ENCODE measurements at places on chromosomes 7 and 10. TPM values are rescaled to one million over a fixed set of nuclear protein-coding genes. Genes with fewer than 3 reads are reported as not detected.

GRCh38 chr7:25885057-25885576 is 266.9 kb upstream of the NFE2L3 start:
- H3K4me3 ChIP-seq = no peak overlapping the region
- no peaks in the 10 kb centered on the region for H3K4me1 ChIP-seq
- no peak overlapping the region for H3K27ac ChIP-seq
- no peak for DNase-seq
- peaks cover 7% of the 10 kb centered on the region for H3K27me3 ChIP-seq
- no peaks in the 10 kb centered on the region for H3K36me3 ChIP-seq

GRCh38 chr10:28381903-28382347 is 79.1 kb upstream of the MPP7 start:
- H3K27me3 ChIP-seq = peaks cover 4% of the 10 kb centered on the region
- peak; percentile 81 for DNase-seq
- no peak overlapping the region for H3K27ac ChIP-seq

DNA sequence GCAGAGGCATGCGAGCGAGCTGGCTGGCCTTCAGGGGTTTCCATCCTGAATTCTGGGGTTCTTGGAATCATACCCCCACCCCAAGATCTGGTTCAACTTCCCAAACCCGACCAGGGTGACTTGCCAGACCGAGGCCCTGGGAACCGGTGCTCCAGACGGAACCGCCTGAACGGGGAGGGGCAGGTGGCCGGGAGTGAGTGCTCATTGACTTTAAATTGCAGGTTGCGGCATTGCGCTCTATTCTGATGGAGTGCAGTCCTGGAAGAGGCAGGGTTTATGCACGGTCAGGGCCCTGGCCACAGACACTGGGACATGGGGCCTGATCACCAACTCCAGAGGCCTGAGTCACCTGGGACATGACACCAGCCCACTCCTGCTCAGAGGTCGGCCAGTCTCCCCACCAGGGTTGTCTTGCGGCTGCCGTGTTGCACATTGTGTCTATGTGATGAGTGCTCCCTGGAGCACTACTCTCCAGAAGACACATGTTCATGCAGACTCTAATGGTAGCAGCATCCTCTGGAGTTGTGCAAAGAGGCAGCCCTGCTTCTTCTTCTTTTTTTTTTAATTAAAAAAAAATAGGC is 5.8 kb upstream of the DDIT4 start:
- peaks cover 5% of the 10 kb centered on the region for H3K4me1 ChIP-seq
- no peak overlapping the region for H3K4me3 ChIP-seq
- no peak for DNase-seq
- H3K27me3 ChIP-seq = peaks cover 4% of the 10 kb centered on the region
- no peaks in the 10 kb centered on the region for H3K36me3 ChIP-seq

DNA sequence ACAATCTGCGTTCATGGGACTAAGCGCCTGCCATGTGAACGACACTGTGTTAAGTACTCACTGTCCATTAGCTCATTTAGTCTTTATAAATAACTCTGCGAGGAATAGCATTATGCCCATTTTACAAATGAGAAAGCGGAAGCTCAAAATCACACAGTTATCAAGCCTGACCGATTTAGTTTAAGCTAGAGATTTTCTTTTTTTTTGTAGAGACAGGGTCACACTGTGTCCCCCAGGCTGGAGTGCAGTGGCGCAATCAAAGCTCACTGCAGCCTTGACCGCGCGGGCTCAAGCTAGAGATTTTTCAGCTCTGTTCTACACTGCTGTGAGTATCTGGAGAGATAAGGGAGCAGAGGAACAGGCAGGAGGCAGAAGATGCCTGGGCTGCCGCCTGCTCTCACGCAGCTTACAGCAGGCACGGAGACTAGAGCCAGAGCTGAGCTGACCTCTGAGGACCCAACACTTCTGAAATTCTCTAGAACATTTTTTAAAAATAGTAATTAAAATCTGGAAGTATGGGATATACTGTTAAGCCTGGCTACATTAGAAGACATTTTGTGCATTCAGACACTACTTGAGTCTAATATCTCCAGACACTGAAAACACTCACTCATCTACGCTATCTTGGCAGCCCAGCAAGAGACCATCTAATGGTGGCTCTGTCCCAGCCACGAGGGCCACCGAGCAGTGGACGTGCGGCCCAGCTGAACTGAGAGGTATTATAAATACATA is 38.7 kb downstream of the GNA12 start:
- no peak for DNase-seq
- H3K27me3 ChIP-seq = no peaks in the 10 kb centered on the region
- H3K27ac ChIP-seq = no peak overlapping the region
- H3K36me3 ChIP-seq = no peaks in the 10 kb centered on the region
- H3K4me1 ChIP-seq = peaks cover 33% of the 10 kb centered on the region
- no peak overlapping the region for H3K4me3 ChIP-seq

GRCh38 chr7:112882991-112883390 is 92.8 kb upstream of the TMEM168 start:
- no peak for DNase-seq
- H3K27me3 ChIP-seq = no peaks in the 10 kb centered on the region
- no peaks in the 10 kb centered on the region for H3K4me1 ChIP-seq
- no peak overlapping the region for H3K27ac ChIP-seq
- H3K36me3 ChIP-seq = no peaks in the 10 kb centered on the region

- peaks cover 2% of the 10 kb centered on the region for H3K27me3 ChIP-seq
- no peak overlapping the region for H3K27ac ChIP-seq
- no peaks in the 10 kb centered on the region for H3K4me1 ChIP-seq
- H3K36me3 ChIP-seq = no peaks in the 10 kb centered on the region
These were observed 4.3 kb upstream of the TRPV6 start for GRCh38 chr7:142889816-142890215.

DNA sequence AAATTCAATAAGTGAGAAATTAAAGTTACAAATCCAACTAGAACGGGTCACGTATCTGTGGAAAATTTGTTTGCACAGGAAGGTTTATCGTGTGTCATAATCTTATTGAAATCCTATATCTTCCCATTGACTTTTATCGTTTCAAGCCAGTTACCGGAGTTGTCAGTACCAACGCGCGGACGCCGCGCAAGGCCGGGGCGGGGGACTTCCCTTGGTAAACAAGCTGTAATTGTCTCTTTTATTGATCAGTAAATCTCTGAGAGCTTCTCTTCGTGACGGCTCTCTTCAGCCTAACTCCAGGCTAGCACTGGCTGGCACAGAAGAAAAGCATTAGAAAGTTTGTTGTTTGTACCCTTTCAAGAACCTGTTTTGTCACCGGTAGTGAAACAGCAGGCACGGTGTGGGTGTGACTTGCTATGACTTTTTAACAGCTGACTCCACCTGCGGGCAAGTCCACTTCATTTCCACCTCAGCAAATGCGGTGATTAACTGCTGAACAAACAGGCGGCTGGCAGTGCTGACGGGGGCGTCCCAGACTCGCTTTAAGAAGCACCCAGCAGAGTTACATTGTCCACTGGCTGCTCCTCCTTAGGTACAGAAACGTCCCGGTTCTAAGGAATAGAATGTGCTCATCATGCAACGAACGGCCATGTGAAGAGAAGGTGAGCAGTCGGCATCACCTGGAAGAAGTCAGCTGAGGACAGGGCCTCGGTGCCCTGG is 215.8 kb downstream of the MAD1L1 start:
- DNase-seq = no peak
- no peak overlapping the region for H3K4me3 ChIP-seq
- H3K4me1 ChIP-seq = peaks cover 27% of the 10 kb centered on the region
- H3K36me3 ChIP-seq = no peaks in the 10 kb centered on the region

- no peak overlapping the region for H3K27ac ChIP-seq
- H3K27me3 ChIP-seq = peaks cover 7% of the 10 kb centered on the region
- H3K4me1 ChIP-seq = no peaks in the 10 kb centered on the region
- no peak overlapping the region for H3K4me3 ChIP-seq
These were observed 163.9 kb downstream of the USP6NL start for GRCh38 chr10:11447586-11447985.

- no peak overlapping the region for H3K4me3 ChIP-seq
- H3K36me3 ChIP-seq = no peaks in the 10 kb centered on the region
- DNase-seq = peak; percentile 2
- no peak overlapping the region for H3K27ac ChIP-seq
These were observed 312.4 kb upstream of the CDC14C start for GRCh38 chr7:48611993-48612392.

GRCh38 chr7:129438839-129439651 is 4.8 kb downstream of the STRIP2 start:
- peaks cover 2% of the 10 kb centered on the region for H3K36me3 ChIP-seq
- H3K4me1 ChIP-seq = peaks cover 14% of the 10 kb centered on the region
- H3K27me3 ChIP-seq = no peaks in the 10 kb centered on the region
- DNase-seq = peak; percentile 69
- peak overlapping the region; percentile 50 for H3K27ac ChIP-seq

GRCh38 chr7:149727053-149727898 is 46.1 kb downstream of the ZNF467 start:
- H3K4me3 ChIP-seq = no peak overlapping the region
- no peaks in the 10 kb centered on the region for H3K27me3 ChIP-seq
- DNase-seq = no peak
- H3K36me3 ChIP-seq = peaks cover 6% of the 10 kb centered on the region
- H3K27ac ChIP-seq = no peak overlapping the region

GRCh38 chr7:30594048-30594539 is 584 bp upstream of the GARS1 start:
- H3K36me3 ChIP-seq = peaks cover 7% of the 10 kb centered on the region
- DNase-seq = no peak
- H3K4me3 ChIP-seq = peak overlapping the region; percentile 82
- H3K4me1 ChIP-seq = peaks cover 14% of the 10 kb centered on the region

DNA sequence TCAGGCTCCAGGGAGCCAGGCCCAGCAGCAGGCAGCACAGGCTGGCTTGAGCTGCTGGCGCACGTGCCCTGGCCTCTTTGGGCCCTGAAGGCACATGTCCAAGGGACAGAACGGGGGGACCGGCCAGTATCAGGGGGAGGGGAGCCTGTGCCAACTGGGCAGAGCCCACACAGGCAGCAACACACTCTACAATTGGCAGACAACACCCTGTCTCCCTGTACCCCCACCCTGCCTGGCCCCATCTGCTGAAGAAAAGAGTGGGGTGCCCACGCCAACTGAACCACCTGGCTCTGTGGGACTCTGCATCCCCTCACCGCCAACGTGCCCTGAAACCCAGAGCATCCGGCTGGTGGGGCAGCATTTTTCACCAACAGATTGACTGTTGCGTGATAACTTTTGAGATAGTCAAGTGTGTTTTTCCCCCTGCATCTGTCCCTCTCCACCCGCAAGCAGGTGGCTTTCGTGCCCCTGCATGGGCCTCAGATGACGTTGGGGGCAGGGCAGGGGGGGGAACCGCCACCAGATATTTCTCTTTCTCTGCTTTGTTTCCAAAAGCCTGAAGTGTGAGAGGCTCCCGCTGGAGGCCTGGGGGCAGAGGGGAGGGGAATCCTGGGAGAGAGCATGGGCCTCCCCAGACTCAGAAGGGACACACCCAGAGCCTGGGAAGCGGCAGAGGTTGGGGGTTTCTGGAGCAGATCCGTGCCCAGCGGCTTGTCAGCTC is 21.8 kb downstream of the SLIT1 start:
- no peaks in the 10 kb centered on the region for H3K4me1 ChIP-seq
- H3K27me3 ChIP-seq = peaks cover 6% of the 10 kb centered on the region
- no peak overlapping the region for H3K4me3 ChIP-seq
- DNase-seq = no peak

- peaks cover 3% of the 10 kb centered on the region for H3K36me3 ChIP-seq
- no peak overlapping the region for H3K4me3 ChIP-seq
- no peak overlapping the region for H3K27ac ChIP-seq
- H3K4me1 ChIP-seq = peaks cover 23% of the 10 kb centered on the region
- H3K27me3 ChIP-seq = no peaks in the 10 kb centered on the region
These were observed 55.3 kb downstream of the SVIL start for GRCh38 chr10:29579455-29579970.

GRCh38 chr10:52226197-52226847 is 87.8 kb upstream of the DKK1 start:
- no peak overlapping the region for H3K4me3 ChIP-seq
- no peaks in the 10 kb centered on the region for H3K4me1 ChIP-seq
- no peaks in the 10 kb centered on the region for H3K27me3 ChIP-seq
- H3K36me3 ChIP-seq = no peaks in the 10 kb centered on the region
- H3K27ac ChIP-seq = no peak overlapping the region
- peak; percentile 46 for DNase-seq

DNA sequence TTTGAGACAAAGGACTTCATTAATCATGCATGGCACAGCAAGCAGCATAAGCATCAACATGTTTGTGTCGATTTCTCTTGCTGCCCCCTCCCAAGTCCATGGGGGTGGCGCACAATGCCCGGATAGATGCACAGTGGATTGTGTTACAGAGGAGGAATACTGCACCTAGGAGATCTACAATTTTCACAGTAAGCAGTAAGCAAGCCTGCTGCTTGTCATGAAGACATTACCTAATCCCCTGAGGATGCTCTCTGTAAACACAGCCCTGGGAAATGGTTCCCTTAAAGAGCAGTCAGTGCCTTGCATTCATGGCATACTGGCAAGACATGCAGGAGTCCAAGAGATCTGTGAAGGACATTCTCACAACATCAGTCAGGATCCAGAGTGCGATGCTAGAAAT is 137.7 kb downstream of the ETV1 start:
- DNase-seq = peak; percentile 71
- no peak overlapping the region for H3K27ac ChIP-seq
- no peaks in the 10 kb centered on the region for H3K36me3 ChIP-seq
- no peak overlapping the region for H3K4me3 ChIP-seq

GRCh38 chr10:62413048-62413447 is 38.9 kb downstream of the ZNF365 start:
- H3K27ac ChIP-seq = no peak overlapping the region
- DNase-seq = no peak
- no peaks in the 10 kb centered on the region for H3K4me1 ChIP-seq
- no peak overlapping the region for H3K4me3 ChIP-seq
- no peaks in the 10 kb centered on the region for H3K27me3 ChIP-seq

- H3K27me3 ChIP-seq = no peaks in the 10 kb centered on the region
- H3K4me3 ChIP-seq = no peak overlapping the region
- no peak overlapping the region for H3K27ac ChIP-seq
- DNase-seq = no peak
- no peaks in the 10 kb centered on the region for H3K36me3 ChIP-seq
These were observed 35.3 kb upstream of the HIBADH start for GRCh38 chr7:27697861-27698430.

DNA sequence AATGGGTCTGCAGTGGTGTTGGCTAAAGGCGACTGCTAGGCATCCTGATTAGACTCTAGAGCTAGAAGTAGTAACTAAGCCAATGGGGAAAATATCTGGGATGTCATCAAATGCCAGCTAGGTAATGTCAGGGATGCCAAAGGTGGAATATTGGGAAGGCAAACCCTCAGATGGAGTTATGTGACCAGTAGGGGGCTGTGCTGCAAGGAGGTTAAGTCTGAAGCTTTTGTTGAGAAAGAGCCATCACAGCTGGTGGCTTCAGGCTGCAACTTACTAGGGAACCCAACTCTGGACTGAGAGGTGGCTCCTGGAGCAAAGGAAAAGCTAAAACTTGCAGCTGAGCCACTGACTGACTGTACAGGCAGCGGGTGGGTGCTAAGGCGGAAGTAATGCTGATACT is 576.9 kb upstream of the GHITM start:
- no peaks in the 10 kb centered on the region for H3K36me3 ChIP-seq
- no peak overlapping the region for H3K27ac ChIP-seq
- H3K4me3 ChIP-seq = no peak overlapping the region
- DNase-seq = no peak

Gene EXOC4
- total RNA-seq = 57.5 TPM

Gene GIMAP1
- not detected for total RNA-seq

Gene FZD8
- total RNA-seq = 30.9 TPM

Gene APBB1IP
- total RNA-seq = not detected

Gene SFTPA1
- total RNA-seq = not detected

Gene CARD11
- 6.6 TPM for total RNA-seq

Gene NFE2L3
- total RNA-seq = 49.0 TPM

Gene UNCX
- not detected for total RNA-seq
